A549 treated with Mapracorat at 1 μM for 4 hours (cell line): ENCODE measurements at places on chromosomes 3 and 15. TPM values are rescaled to one million over a fixed set of nuclear protein-coding genes. Genes with fewer than 3 reads are reported as not detected.

Gene THPO
- 0.08 to 0.16 TPM (median 0.15 TPM) in 3 of 5 replicates, not detected in the others for total RNA-seq

Gene IL17RE
- total RNA-seq, result 1.2 to 1.7 TPM (median 1.4 TPM) in 5 replicates

Gene CLDN16
- 0.16 TPM in 1 of 5 replicates, not detected in the others for total RNA-seq

Gene CHRD
- total RNA-seq, result 0.13 to 0.46 TPM (median 0.15 TPM) in 4 of 5 replicates, not detected in the other

Gene TGM4
- 0.07 to 0.30 TPM (median 0.14 TPM) in 5 replicates for total RNA-seq

Gene NR2C2
- total RNA-seq, result 10.5 to 20.4 TPM (median 15.5 TPM) in 5 replicates

Gene CD96
- not detected in 5 replicates for total RNA-seq

Gene LRRC3B
- total RNA-seq, result not detected in 5 replicates

Gene ADAMTS9
- 0.49 to 0.96 TPM (median 0.62 TPM) in 5 replicates for total RNA-seq

Gene PARP15
- total RNA-seq, result not detected in 5 replicates

Gene SEMA3G
- total RNA-seq, result 0.04 to 0.12 TPM (median 0.06 TPM) in 5 replicates

Gene PRR23A
- total RNA-seq, result not detected in 5 replicates

Gene IL17RD
- total RNA-seq, result 0.54 to 1.4 TPM (median 1.1 TPM) in 5 replicates

Gene LIPH
- 4.9 to 5.9 TPM (median 5.5 TPM) in 5 replicates for total RNA-seq

Gene RASGRF1
- total RNA-seq, result 0.19 to 0.42 TPM (median 0.39 TPM) in 5 replicates

Gene SH3GL3
- 0.47 to 1.3 TPM (median 0.78 TPM) in 5 replicates for total RNA-seq

Gene PP2D1
- not detected in 5 replicates for total RNA-seq

Gene TRPM1
- total RNA-seq, result not detected in 5 replicates

Gene MSL2
- total RNA-seq, result 5.8 to 7.7 TPM (median 6.7 TPM) in 5 replicates

Gene MME
- not detected in 5 replicates for total RNA-seq

Gene TRH
- not detected in 5 replicates for total RNA-seq

Gene SOX14
- total RNA-seq, result not detected in 5 replicates

Gene RPP25
- total RNA-seq, result 18.9 to 28.4 TPM (median 26.6 TPM) in 5 replicates

Gene ZSCAN29
- total RNA-seq, result 7.1 to 9.5 TPM (median 8.2 TPM) in 5 replicates

Gene CELF6
- total RNA-seq, result 0.10 to 0.25 TPM (median 0.17 TPM) in 4 of 5 replicates, not detected in the other

Gene PTX3
- 0.70 to 1.4 TPM (median 1.0 TPM) in 5 replicates for total RNA-seq

Gene CPN2
- not detected in 5 replicates for total RNA-seq

Gene LYSMD2
- total RNA-seq, result 20.6 to 26.1 TPM (median 23.3 TPM) in 5 replicates

Gene ITIH3
- total RNA-seq, result 0.13 TPM in 1 of 5 replicates, not detected in the others

Gene SCAANT1
- 1.7 TPM in 1 of 5 replicates, not detected in the others for total RNA-seq
